ENCODE measurements at places on chromosomes 1 and 21. TPM values are rescaled to one million over a fixed set of nuclear protein-coding genes. Genes with fewer than 3 reads are reported as not detected.

DNA sequence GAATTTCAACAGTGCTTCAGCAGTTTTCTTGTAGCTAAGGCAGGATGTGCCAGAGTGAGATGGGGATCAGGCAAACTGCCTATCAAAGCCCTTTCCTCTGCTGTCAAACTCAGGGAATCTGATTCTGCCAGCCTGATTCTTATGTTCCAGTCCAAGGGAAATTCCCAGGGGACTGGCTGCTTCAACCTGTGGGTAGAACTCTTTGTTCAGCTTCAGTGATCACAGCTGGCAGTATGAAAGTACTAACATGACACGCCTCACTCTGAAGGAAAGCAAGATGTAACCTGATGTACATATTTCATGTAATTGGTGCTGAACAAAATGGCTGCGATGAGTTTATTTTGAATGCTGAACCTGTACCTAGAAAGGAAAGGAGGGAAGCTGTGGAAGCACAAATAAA, 40.1 kb upstream of the SLC5A9 start:
- no peak for DNase-seq

GRCh38 chr1:118136187-118136941, 48.7 kb downstream of the SPAG17 start:
- no peak for DNase-seq

GRCh38 chr1:185672719-185673360, 61.4 kb upstream of the HMCN1 start:
- no peak for DNase-seq

DNA sequence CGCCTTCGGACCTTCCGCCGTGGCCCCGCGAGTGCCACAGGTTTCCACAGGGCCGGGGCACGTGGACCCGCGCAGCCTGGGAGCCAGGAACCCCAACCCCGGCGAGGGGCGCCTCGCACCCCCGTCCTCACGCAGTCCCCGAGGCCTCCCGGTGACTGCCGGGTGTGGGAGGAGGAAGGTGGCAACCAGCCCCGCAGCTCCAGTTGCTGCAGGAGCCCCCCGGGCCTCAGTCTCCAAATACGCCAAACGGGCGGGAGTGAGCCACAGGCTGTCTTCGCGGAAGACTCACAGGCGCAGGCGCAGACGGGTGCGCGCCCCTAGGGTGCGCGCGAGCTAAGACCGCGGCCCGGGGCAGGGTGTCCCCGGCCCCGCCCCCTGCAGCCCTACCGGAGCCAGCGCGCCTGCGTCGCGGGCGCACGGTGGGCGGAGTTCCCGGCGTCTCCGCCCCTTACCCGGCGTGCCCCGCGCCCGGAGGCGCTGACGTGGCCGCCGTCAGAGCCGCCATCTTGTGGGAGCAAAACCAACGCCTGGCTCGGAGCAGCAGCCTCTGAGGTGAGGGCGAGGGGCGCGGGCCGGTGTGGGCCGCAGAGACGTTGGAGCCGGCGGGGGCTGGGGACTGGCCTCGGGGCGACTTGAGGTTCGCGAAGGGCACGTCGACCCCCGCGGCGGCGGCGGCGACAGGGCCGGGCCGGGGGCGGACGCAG, at the start of gene ARF1:
ARF1 (plus strand) TSS at position 495 of the 704 bp plus-strand sequence. CDS start 14,407 bp downstream, outside the sequence.
- DNase-seq, result peak; percentile 94

- DNase-seq, result no peak
Measured at GRCh38 chr1:202291961-202292712, 49.6 kb downstream of the UBE2T start.

GRCh38 chr1:230611128-230611877, 31.0 kb upstream of the COG2 start:
- no peak for DNase-seq

DNA sequence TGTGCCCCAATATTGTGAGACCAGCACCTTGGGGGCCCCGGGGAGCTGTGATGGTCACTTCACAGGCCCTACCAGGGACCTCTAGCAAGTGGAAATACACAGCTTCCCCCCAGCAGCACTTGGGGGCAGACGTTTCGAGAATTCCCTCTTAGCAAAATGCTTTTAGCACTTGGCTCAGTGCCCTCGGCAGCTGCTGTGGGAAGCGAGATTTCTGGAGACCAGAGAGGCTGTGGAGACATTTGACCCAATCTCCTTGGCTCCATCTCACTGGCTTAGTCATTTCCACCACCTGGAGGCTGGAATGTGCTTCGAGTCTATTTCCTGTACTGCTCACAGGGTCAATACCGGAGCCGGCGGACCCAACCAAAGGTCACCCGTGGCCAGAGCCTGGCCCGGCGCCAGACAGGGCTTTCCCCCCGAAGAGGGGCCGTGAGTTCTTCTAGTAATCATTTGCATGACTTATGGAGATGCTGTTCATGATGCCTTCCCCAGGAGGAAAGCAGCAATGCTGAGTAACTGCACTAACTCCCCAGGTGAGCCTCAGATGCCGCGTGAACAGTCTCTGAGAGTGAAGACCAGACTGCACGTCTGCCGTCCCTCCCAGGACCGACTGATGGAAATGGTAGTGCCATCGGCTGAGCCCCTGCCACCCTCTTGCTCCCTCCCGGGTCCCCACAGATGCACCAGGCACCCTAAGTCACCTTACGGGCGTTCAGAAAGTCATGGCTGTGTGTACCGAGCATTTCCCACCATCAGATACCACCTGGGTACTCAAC, 4.4 kb upstream of the C2CD2 start:
- peak; percentile 63 for DNase-seq

Gene PGLYRP3
- not detected for polyA plus RNA-seq

DNA sequence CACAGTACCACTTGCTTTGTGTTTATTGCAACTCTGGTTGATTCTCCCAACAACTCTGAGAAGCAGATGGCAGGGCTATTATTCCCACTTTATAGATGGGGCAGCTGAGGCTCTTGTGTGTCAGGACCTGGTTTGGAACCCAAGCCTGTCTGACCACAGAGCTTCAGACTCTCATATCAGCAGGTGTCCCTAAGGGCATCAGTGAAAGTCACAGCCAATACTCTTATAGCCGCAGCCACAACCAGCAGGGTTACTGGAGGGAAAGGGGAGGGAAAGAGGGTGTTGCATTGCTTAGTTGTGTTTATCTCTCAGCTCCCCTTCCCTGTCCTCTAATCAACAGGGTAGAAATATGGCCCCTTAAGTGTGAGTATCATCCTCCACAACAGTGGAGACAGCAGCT, 304.0 kb downstream of the RRAGC start:
- no peak for DNase-seq

Gene NEXN
- polyA plus RNA-seq, result 26.0 TPM

DNA sequence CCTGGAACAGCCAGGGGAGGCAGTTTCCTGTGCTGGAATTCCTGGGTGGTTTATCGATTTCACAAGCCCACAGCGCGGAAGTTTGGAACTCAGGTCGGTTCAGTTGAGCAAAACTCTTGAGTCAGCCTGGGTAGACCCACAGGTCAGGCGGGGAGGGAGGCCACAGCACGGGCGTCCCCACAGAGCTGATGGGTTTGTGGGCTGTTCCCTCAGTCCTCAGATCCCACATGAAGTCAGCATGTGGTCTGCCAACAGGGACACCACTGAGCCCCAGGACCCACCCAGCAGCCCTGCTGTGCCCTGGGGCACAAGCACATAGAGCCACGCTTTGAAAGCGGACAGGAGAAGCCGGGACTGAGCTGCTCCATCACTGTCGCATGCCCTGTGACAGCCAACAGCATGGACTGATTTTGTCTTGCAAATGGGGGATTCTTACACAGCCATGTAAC, 17.4 kb downstream of the BMP8A start:
- no peak for DNase-seq

GRCh38 chr1:19096036-19096833, 113.8 kb downstream of the UBR4 start:
- peak; percentile 4 for DNase-seq

DNA sequence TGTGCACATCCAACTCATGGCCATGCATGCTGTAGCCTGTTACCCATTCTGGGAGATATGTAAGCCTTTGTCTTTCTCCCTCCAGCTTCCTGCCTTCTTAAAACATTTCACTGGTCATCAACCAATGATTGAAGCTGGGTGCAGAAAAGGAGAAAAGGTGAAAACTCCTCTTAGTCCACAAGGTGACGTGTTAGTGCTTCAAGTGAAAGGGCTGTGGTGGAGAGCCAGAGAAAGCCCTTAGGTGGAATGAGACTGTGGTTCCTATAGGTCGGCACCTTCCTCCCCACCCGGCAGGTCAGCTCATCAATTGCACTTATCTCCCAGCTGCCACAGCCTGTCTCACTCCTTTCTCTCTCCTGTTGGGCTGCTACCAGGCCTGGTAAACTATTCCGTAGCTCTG, 30.4 kb downstream of the ERG start:
- no peak for DNase-seq

Gene CATSPERE
- polyA plus RNA-seq, result 1.2 TPM

DNA sequence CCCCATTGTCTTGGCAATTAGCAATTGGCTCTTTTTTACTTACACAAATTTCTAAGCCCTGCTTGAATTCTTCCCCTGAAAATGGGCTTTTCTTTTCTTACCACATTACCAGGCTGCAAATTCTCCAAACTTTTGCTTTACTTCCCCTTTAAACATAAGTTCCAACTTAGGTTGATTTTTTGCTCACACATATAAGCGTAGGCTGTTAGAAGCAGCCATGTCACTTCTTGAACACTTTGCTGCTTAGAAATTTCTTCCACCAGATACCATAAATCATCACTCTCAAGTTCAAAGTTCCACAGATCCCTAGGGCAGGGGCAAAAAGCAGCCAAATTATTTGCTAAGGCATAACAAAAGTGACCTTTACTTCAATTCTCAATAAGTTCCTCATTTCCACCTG, 35.4 kb upstream of the KCNH1 start:
- DNase-seq, result no peak

- no peak for DNase-seq
Measured at GRCh38 chr1:227726924-227727599, 8.0 kb downstream of the JMJD4 start.

DNA sequence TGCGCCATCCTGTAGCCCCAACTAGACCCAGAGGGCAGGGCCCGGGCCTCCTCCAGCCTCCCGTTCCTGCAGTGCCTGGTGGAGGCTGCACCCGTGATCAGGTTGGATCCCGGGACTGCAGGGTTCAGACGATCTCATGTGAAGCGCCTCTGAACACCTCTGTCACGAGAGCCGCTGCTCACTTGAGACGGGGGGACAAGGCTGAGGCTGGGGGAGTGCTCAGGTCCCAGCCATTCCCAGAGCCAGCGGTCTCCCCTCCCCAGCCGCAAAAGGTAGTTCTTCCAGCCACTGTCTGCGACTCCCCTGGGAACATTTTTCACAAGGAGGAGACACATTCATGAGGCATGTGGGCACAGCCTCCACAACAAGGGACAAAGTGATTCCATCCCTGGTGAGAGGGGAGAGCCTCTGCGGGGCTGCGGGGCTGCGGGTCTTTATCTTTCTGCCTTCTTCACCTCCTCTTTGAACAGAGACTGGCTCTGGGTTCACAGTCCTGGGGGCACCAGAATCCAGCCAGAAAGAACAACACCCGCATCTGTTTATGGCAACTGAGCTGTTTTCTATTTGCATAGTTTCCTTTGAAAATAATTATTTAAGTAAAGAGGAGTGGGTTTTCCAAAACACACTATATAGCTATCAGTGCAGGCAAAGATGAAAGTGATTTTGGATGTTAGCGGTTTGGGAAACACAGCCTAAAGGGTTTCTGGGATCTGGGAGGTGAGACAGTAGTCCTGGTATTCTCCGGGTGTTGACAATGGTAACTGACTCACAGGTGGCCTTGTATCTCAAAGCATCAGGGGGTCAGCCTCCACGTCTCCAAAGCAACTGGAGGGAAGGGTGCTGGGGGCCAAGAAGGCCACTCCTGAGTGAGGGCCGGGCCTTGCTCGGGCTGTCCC, 13.0 kb upstream of the LDLRAP1 start:
- no peak for DNase-seq

Gene CR2
- 0.27 TPM for polyA plus RNA-seq

DNA sequence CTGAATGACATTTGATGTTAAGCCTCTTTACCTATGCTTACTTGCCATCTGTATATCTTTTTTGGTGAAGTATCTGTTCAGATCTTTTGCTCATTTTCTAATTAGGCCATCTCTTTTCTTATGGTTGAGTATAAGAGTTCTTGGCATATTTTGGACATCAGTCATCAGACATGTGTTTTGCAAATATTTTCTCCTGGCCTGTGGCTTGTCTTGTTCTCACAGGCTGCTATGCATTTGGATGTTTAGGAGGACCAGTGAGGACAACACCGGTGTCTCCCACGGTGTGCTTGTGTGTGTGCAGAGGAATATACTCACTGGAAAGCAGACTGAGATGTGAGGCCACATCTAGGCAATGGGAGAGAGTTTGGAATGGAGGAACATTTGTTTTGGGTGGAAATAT, 87.1 kb upstream of the LYST start:
- no peak for DNase-seq

Gene FAM72B
- polyA plus RNA-seq, result 1.8 TPM

- DNase-seq, result no peak
Measured at GRCh38 chr1:116257836-116258235, 115.2 kb upstream of the ATP1A1 start.

GRCh38 chr1:7299329-7299799, 471.7 kb upstream of the VAMP3 start:
- DNase-seq, result peak; percentile 55

DNA sequence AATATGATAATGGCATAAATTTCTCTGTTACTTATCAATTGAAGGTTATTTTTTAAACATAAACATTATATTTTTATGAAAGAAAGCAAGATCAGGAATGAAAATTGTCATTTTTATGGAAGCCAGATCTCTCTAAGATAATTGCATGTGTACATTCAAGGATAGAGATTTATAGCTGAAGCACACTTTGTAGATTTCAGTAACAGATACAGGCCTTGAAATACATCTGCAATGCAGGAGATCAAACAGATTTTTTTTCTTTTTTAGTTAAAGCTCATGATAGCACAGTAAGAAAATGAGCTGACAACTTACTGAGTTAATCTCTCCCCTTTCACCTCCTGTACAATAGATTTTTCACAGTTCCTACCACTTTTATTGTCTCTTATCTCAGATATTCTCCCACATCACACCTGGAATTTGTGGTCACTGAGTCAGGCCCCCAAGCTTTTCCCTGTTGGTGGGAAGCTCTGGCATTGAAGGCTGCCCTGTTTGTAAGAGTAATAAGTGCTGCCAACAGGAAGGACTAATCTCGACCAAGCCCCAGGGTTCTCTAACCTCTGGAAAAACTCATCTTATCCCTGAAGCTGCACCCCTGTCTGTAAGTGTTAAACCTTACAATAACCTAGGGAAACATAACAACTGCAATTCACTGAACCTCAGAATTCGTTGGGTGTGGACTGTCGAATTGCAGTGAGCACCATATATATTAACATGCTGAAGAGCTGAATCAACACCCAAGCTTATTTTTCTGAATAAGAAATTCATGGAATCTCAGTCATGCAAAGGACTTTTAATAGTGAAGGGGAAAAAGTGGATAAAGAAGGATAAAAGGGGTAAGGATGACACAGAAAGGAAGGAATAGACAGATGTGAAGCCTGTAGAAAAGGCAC, 599.0 kb downstream of the LMO4 start:
- DNase-seq, result peak; percentile 26

Gene TCHHL1
- not detected for polyA plus RNA-seq

DNA sequence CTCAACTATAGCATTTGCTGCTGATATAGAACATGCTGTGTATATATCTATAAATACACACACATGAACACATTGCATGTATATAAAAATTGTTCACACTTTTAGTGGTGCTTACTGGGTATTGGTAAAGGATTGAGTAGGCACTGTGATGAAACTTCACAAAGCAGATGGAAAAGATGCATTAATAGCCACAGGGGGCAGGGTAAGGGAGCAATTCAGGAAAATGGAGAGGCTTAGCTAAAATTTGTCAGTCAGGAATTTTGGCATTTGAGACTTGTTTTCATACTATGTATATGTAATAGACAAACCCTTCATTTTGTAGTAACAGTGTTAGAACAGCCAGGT, 633 bp upstream of the PPFIA4 start:
- no peak for DNase-seq

Gene UBASH3A
- 0.73 TPM for polyA plus RNA-seq

Data from large intestine (tissue), 12 donors.